Frontal cortex (tissue), 4 donors: ENCODE measurements at places on chromosomes 3 and 15.

DNA sequence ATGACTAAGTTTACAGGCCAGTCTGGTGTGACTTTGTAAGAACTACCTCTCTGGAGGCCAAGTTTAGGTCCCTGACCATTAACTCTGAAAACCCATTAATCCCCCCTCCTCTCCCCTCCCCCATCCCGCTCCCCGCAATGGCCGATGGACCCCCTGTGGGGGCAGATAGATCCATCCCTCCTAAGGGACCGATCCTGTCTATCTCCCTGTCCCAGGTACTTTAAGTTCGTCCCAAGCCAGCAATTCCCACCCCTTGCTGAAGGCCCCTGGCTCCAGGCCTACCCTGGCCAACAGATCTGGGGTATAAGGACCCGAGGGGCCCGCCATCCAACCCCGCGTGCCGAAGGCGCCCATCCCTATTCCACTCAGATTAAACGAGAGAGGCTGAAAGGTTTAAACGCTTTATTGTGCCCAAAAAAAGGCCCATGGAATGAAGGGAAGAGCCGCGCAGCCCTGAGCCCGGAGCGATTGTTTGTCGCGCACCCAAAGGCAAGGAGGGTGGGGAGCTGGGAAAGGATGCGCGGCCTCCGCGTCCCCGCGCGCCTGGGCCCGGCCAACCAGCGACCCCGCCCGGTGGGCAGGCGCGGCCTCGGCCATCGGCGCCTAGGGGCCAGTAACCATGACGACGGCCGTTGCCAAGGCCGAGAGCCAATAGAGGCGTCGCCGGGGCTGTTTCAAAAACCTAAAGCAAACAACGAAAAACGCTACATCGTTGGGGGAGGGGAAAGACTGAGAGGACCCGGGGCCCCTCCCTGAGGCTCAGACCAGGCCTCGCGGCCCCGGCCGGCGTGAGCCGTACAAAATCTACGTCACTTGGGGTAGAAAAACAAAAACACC, 35.9 kb downstream of the HMCES start:
- DNase-seq, result peak; percentile 93

GRCh38 chr3:155325263-155325835, 31.9 kb upstream of the STRIT1 start:
- no peak for DNase-seq

GRCh38 chr15:64131547-64131946, 20.0 kb upstream of the SNX22 start:
- DNase-seq, result no peak

- no peak for DNase-seq
Measured at GRCh38 chr3:195179776-195180489, 91.0 kb downstream of the XXYLT1 start.

GRCh38 chr3:128932516-128933212, 53.2 kb downstream of the ACAD9 start:
- DNase-seq, result no peak

DNA sequence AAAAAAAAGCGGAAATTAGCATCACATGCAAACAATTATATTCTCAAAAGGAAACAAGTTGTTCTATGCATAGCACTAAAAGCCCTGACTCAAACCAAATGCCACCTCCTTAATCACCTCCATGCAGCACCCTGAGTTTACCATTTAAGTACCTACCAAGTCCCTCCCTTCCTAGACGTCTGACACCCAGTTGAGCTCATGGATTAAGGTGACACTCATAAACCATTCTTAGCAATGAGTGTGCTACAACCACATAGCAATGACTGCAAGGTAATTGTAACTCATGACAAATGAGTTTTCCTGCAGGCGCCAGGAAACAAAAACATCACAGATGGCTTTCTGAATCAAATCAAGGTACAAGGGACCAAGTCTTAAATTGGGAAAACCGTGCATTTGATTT, 32.0 kb downstream of the WWTR1 start:
- DNase-seq, result no peak

GRCh38 chr3:172675441-172676193, 35.2 kb downstream of the NCEH1 start:
- no peak for DNase-seq

GRCh38 chr3:79497447-79498111, 270.2 kb downstream of the ROBO1 start:
- DNase-seq, result no peak

GRCh38 chr3:159151130-159151529, 349.3 kb downstream of the MFSD1 start:
- DNase-seq, result no peak

DNA sequence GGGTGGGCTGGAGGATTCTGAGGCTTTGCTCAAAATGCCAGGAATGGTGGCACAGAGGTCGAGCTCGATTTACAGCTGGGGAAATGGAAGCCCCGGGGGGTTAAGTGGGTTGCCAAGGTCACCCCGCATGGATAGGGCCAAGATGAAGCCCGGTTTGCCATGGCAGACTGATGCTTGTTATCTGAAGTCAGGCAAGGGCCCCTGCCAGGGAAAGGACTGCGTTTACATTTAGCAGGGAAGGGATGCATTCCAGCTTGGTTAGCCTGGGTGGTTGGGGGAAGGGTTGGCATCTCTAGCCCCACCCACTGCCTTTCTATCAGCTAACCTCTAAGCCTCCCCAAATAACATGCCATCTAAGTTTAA, 79.0 kb downstream of the RPLP1 start:
- no peak for DNase-seq

- no peak for DNase-seq
Measured at GRCh38 chr3:81876826-81877225, 115.4 kb upstream of the GBE1 start.

- no peak for DNase-seq
Measured at GRCh38 chr3:38111201-38111600, 25.7 kb downstream of the ACAA1 start.

GRCh38 chr15:64950888-64951287, 38.8 kb downstream of the SPG21 start:
- no peak for DNase-seq

DNA sequence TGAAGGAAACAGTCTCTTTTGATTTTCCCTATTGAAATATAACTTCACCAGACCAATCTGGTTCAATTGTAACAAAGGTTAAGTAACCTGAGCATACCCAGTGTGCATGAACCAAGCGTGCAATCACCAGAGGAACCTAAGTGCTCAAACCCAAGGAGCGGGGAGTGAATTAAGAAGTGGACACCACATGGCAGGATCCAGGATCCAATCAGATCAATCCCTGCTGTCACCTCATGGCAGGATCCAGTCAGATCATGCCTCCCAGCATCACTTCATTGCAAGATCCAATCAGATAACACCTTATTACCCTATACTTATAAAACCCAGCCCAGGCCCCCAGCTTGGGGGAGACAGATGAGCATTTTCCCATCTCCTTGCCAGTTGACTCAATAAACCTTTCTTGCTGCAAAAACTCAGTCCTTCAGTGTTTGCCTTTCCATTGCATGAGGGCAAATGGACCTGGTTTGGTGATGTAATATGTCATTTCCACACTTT, 38.9 kb upstream of the RNU6-1 start:
- DNase-seq, result no peak

DNA sequence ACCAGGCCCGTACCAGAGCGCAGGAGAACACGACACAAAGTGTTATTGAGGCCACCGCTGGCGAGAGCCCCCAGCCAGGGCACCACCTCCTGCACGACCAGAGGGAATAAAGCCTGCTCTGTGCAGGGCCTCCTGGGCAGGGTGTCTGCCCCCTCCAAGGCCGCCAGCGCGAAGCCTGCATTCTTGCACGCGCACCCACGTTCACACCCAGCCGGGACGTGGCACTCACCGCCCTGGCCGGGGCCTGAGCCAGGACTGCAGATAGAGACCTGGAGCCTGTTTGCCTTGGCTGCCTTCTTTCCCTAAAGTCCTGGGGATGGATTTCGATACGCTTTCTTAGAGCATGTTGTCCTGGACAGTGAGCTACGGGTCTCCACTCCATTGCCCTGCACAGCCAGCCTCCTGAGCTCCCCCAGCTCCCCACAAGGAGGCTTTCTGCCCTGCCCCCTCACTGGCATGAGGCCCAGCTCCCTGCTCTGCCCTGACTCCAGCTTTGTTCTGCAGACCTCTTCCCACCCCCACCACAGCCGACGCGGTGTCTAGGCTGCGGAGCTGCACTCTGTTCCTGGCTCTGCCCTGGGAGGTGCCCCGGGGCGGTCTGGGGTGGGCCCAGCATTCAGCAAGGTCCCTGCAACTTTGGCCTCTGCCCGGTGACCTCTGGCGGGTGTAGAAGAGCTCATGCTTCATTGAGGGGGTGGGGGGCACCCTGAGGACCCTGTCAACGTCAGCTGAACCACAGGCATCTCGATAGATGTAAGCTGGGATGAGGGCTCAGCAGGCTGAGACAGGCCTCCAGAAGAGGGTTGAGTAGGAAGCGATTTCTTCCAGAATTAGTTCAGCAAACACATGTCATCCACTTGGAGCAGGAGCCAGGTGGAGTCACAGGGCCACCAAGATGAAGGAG, 145.0 kb downstream of the LRRK1 start:
- no peak for DNase-seq

- DNase-seq, result no peak
Measured at GRCh38 chr3:58065700-58066167, 57.5 kb downstream of the FLNB start.

DNA sequence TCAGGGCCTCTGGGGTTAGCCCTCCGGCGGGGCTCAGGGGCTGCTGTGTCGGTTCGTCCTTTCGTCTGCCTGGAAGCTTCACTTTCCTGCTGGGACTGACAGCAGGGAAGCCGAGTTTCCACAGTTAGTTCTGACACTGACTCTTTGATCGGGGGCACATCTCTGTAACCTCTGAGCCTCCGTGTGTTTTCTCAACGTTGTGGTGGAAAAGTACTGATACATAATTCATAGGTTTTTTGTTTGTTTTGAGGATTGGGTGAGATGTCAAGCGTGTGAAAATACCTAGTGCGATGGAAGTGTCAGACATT, 481 bp downstream of the AP4E1 start:
- no peak for DNase-seq

GRCh38 chr3:127745656-127746399, 73.1 kb downstream of the ABTB1 start:
- no peak for DNase-seq

DNA sequence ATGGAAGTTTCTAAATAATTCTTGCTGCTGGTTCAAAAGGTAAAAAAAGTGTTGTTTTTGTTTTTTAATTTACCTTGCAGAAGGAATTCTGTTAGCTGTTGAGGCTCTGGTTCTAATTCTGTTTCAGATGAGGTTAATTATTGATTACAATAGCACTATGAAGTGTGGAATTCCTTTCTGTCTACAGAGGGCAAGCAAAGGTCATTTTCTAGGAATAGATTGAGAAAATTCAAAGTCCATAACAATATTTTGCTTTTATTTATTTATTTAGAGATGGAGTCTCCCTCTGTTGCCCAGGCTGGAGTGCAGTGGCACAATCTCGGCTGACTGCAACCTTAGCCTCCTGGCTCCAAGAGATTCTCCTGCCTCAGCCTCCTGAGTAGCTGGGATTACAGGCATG, 789.6 kb downstream of the GRM7 start:
- DNase-seq, result no peak

DNA sequence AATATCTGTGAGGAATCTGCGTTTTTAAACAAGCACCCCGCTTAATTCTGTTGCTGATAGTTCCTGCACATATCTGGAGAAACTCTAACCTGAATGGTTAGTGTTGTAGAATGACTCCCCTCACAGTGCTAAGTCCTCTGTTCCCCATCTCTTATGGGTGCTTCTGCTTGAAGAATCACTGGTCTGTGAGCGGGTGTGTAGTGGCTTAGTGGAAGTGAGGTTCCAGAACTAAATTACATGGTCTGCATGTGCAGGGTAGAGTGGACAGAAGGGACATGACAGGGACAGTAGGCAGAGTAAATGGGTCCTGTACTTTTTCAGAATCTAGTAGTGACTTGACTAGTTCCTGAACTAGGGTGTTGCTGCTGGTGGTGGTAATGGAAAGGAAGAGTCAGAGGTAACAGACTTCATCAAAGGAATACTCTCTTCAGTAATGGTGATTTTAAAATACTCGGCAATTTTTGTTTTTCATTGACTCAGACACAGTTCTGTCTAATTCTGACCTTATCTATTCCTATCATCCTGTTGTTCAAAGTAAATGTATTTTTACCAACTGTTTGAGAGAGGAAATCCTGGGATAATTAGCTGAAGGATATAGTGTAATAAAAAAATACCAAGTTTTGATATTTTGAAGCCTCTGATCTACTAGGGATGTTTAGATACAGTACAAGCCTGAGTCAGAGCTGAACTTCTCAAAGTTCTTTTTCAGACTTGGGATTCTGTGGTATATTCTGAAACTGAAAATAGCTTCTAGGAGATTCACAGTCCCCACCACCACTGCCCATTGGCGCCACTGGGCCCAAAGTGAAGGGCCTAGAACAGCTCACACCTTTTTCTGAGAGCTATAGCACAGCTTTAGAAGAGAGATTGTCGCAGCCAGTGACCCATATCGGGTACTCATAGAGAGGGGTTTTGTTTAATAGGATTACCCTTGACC, 55.5 kb downstream of the FNDC3B start:
- no peak for DNase-seq

DNA sequence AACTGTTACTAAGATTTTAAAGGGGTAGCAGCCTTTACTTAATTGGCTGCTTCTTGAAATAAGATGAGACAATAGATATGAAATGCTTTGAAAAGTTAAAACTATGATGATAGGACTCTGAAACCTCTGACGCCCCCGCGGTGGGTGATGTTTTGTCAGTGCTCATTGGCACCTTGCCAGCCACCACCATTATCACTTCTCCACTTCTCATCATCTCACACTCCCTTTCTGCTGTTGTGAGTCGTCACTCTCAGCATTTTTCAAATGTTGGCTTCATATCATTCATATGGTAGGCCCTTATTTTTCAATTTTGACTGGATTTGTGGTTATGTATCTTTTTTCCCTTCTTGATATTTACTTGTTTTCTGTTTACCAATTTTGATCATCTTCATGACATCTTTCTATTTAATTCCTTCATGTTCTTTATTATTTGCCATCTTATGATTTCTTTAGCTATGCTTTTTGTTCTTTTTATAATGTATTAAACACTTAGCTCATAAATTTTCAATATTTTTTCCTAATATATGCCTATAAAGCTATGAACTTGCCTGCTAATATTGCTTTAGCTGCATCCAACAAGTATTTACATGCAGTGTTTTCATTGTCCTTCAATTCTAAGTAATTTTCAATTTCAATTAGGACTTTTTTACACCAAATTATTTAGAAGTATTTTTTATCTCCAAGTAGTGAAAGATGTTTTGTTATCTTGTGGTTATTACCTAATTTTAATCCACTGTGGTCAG, 30.3 kb upstream of the SKOR1 start:
- DNase-seq, result no peak

DNA sequence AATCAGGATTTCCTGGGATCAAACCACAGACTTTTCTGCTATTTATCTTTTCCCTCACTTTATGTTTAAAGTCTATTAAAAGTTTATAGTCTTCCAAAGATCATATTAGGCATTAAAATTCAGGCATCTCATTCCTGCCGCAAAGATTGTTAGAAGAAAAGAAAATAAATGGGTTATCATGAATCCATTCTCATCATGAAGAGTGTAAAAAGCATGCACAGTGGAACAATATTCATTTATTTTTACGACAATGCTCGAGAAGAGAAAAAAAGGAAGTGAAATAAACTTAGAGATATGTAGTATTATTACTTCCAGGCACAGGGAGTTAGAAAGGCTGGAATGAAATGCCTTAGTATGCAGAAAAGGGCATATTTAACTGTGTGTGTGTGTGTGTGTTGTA, 213.7 kb upstream of the PLSCR5 start:
- no peak for DNase-seq
